ENCODE measurements at places on chromosomes 11 and 22.

DNA sequence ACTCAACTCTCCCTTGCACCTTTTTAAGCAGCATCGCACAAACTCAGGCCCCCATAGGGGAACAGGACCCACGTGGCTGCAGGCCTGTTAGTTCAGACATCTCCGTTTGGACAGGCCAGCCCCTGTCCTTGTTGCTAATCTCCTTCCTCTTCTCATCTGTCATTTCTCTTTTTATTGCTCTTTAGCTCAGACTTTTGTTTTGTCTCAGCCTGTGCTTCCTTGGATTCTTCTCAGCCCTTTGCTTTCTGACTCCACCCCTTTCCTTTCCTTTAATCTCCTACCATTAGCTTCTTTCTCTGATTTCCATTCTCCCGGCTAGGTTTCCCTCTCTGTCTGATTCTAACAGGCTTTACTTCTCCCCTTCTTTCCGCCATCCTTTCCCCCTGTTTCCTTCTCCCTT lies 68.7 kb downstream of the SCN3B start:
- no peak overlapping the region for H3K27ac ChIP-seq
- H3K27me3 ChIP-seq: no peaks in the 10 kb centered on the region
- peaks cover 2% of the 10 kb centered on the region for H3K4me1 ChIP-seq
- DNase-seq: no peak
- H3K4me3 ChIP-seq: no peak overlapping the region

DNA sequence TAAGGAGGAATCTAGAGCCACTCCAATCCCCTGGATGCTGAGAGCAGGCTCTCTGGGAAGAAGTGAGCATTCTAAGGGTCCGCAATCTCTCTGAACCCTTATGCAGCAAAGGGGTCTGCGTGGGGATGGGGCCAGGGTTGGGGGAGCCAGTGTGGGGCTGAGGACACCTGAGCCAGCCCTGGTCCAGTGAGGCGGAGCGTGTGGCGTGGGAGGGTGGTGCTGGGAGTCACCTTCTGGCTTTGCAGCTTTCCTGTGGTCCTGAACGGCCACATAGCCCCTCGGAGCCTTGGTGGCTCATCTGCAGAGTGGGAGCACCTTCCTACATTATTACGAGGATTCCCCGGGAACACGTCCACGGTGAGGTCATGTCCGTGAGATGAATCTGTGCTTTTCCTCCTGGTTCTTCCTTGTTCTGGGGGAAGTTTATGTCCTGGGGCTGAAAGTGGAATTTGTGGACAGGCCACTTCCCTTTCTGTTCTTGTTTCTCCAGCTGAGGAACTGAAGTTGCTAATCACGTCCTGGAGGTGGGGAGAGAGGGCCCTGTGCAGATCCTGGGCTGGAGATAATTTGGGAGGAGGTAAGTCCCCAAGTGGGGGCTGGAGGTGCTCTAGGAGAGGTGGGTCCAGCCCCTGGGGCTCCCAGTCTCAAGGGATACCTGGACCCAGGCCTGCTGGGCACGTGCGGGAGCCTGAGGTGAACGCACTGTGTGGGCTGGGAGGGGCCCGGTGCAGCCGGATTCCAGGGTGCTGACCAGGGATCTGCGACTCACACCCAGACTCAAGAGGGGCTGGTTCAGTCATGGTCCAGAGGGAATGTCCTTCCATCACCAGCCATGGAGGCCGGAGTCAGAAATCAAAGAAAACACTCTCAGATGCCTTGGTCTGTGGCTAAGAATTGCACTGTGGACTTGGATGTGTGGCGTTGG lies 6.1 kb downstream of the MRGPRE start:
- H3K4me3 ChIP-seq: no peak overlapping the region
- no peak for DNase-seq
- H3K4me1 ChIP-seq: no peaks in the 10 kb centered on the region
- H3K36me3 ChIP-seq: no peaks in the 10 kb centered on the region
- peaks cover 12% of the 10 kb centered on the region for H3K27me3 ChIP-seq

DNA sequence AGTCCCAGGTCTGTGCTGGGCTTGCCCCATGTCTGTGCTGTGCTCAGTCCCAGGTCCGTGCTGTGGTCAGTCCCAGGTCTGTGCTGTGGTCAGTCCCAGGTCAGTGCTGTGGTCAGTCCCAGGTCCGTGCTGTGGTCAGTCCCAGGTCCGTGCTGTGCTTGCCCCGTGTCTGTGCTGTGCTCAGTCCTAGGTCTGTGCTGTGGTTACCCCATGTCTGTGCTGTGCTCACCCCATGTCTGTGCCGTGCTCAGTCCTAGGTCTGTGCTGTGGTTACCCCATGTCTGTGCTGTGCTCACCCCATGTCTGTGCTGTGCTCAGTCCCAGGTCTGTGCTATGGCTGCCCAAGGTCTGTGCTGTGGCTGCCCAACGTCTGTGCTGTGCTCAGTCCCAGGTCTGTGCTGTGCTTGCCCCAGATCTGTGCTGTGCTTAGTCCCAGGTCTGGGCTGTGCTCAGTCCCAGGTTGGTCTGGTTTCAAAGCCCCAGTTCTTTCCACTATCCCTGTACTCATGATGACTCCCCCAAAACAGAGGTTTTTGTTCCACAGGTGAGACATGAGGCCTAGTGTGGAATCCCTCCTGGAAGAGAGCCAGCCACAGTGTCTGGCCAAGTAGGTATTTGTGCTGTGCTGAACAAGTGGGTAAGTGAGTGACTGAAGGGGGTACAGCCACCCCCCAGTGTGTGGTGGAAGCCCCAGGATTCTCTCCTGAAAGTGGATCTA lies 34.8 kb downstream of the IRAG1 start:
- H3K4me1 ChIP-seq: peaks cover 60% of the 10 kb centered on the region
- no peak for DNase-seq
- H3K27ac ChIP-seq: peak overlapping the region; percentile 74
- no peaks in the 10 kb centered on the region for H3K27me3 ChIP-seq
- no peaks in the 10 kb centered on the region for H3K36me3 ChIP-seq

- H3K4me1 ChIP-seq: no peaks in the 10 kb centered on the region
- H3K27me3 ChIP-seq: no peaks in the 10 kb centered on the region
- no peaks in the 10 kb centered on the region for H3K36me3 ChIP-seq
Observed at GRCh38 chr11:64074239-64074638, 38.5 kb downstream of the FLRT1 start.

GRCh38 chr22:17597217-17597616 lies 31.3 kb downstream of the ATP6V1E1 start:
- H3K4me1 ChIP-seq: peaks cover 33% of the 10 kb centered on the region
- no peak for DNase-seq
